ENCODE measurements at places on chromosomes 4 and X.
A peak's percentile ranks its signal among the peaks of the same experiment; 100 is the strongest.

- no peak for DNase-seq
These were observed 95.1 kb downstream of the TSPAN7 start for GRCh38 chrX:38656350-38656915.

DNA sequence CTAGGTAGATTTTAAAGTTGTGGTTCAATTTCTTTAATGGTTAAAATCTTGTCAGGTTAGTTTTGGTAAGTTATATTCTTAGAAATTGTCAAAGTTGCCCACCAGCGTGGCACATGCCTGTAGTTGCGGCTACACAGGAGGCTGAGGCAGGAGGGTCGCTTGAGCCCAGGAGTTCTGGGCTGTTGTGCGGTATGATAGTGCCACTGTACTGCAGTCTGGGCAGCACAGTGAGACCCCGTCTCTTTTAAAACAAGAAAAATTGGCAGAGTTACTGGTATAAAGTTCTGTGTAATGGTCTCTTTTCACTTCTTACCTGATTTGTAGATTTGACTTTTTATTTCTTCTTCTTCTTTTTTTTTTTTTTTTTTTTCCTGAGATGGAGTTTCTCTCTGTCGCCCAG is 64.4 kb downstream of the FAM193A start:
- no peak for DNase-seq

DNA sequence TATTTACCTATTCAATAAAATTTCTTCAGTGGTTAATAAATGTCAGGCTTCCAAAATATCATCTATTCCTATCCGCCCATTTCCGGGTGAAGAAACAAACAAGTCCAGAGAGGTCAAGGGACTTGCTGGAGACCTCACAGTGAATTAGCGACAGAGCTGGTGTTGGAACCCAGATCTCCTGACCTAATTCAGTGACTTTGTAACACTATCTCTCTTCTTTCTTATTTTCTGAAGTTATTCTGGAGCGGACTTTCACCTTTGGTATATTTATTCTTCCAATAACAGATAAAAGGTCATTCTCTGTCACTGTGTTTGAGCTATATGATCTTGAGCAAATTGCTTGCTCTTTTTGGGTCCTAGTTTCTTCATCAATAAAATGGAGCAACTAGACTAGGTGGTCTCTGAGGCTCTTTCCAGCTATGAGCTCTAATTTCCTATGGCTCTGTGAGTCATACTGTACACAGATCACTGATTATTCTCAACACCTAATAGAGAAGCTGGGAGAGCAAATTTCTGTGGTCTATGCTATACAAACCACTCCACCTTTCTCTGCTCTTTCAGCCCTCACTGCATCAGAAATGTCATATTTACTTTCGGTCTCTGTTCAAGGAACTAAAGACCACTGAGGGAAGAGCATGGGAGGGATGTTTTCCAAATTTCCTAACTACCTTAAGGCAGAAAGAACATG is 113.2 kb upstream of the IGSF1 start:
- DNase-seq: no peak

DNA sequence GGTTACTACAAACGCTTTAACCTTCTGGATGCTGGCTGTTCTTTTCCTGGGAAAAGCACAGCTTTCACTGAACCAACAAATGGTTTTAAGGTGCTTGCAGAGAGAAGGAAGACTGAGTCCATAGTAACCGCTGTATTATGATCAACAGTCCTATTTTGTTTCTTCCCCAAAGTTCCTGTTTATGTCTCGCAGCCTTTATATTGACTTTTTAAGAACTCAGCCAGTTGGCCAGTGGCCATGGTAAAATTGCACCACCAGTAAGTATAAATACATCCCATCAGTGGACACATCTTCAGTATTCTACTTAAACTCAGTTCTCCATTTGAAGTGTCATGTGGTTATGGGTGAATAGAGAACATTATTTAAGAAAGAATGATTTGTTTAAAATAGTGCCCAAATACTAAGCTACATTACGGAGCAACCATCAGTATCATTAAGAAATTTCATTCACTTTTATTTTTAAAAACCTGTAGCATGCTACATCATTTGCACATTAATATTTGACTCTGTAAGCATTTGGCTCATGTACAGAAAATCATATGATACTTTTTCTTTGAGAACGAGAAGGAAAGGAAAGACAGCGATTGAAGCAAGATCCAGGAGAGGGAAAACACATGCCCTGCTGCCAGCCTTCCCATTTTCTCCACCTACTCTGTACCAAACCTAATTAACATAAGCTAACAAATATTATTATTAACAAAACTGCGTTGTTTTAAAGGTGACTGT is 287.0 kb downstream of the ARHGAP24 start:
- DNase-seq: no peak

DNA sequence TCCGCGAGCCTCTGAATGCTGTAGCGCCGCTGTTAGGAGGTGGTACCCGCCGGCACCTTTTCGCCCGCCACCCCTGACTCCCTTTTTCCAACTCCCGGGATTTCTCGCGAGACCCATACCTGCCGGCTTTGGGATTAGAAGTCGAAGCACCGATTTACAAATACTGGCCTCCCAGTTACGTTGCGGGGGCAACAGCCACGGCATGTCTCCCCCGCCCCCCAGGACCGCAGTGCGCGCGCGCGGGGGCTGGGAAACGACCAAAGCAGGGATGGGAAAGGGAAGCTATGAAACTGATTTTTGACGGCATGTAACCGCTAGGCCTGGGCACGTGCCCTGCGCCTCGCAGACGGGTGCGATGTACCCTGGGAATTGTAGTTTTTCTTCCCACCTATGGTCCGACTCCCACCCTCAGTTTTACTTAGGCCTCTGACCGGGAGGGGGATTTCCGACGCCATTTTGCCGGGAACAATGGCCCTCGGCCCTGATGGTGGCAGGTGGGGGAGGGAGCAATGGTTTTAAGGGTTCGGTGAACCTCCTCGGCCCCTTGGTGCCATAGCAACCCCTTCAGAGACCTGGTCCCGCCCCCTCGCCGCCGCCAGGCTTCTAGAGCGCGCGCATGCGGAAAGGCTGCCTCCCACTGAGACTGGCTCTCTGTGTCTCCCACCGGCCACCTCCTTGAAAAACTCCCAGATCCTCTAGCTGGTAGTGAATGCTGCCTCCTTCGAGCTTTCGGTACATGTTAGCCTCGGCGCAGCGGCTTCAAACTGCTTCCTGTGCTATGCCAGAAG is 772 bp upstream of the WNK3 start:
- DNase-seq: peak; percentile 8

DNA sequence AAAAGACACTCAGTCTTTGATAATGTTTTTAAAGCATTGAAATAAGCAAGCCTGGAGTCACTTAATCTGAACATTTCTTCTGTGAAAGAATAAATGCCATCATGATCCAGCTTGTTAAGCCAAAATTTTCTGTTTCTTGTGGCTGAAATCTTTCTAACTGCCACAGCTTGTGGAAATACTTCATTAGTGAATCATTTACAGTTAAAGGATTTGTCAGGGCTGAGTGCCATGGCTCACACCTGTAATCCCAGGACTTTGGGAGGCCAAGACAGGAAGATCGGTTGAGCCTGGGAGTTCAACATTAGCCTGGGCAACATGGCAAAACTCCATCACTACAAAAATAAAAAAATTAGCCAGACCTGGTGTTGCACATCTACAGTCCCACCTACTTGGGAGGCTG is 93.3 kb upstream of the PDE5A start:
- DNase-seq: no peak

GRCh38 chrX:72479324-72480274 is 93.0 kb downstream of the HDAC8 start:
- no peak for DNase-seq

- peak; percentile 6 for DNase-seq
These were observed 32.6 kb downstream of the ABHD18 start for GRCh38 chr4:127997534-127998388.

- peak; percentile 2 for DNase-seq
These were observed 213.6 kb downstream of the CBLL2 start for GRCh38 chrX:22486296-22486695.

DNA sequence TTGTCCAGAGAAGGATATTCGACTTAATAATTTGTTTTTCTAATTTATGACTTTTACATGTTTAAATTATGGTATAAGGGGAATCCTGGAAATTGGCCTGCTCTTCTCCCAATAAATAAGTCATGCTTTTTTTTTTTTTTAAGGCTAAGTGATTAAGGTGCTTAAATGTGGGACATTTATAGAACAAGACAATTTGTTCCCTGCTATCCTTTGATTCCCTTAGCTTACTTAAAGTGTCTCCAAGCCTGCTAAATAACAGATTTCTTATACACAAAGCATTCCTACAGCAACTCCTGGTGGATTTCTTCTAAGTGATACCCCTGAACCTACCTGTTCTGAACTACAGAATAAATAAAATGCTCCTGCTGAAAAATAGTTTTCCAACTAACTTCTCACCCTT is 233.0 kb upstream of the UGT8 start:
- DNase-seq: no peak

DNA sequence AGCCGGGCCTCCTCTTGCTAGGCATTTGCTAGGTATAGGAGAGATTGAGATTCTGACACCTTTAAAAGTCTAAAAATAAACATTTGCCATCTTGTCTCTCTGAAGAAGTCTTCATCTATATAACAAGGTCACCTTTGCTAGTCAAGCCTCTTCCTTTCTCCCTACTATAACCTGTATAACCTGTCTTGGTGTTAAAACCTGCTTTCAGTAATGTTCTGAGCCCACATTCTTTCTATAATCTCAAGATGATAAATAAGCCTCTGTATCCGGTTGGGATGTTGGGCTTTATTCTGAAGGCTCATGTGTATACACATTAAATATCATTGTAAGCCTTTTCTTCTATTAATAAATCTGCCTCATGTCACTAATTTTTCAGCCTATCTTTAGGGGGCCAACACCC is 10.2 kb downstream of the ASIC5 start:
- DNase-seq: no peak

DNA sequence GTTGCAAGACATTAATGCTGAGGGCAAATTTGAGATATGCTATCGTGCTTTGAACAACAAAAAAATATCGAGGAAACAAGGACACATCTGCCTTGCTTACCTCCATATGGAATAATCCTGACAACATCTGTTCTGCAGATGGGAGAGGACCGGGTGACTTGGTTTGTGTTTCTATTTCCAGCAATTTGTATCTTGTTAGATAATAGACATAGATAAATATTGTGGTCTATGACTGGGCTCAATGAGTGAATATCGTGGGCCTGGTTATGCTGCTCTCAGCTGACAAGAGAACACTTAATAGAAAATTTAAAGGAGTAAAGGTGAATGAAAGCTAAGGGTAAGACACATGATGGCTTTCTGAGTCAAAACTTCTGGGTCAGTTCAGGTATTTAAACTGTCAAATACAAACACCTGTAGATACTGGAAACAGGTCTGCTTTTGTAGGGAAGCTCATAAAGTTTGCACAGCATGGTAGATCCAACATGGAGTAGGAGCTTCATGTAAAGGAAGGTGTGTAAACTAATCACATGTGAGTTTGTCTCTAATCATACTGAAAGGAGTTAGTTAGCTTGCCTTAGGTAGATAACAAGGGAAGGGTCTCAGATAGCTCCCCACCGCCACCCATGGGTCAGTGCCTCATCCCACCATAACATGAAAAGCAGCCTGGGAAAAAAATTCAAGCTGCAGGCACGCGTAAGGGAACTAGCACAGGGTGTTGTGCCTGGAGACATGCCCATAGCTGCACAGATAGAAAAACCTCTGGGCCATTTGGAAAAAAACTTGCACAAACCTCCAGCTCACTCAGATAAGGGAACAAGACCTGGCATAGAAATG is 904.1 kb upstream of the EPHA5 start:
- DNase-seq: peak; percentile 43

- DNase-seq: peak; percentile 36
These were observed 2.4 kb upstream of the SLIT2 start for GRCh38 chr4:20249333-20249732.

GRCh38 chr4:148116264-148116663 is 325.9 kb downstream of the NR3C2 start:
- peak; percentile 36 for DNase-seq

GRCh38 chrX:38038501-38038900 is 32.1 kb downstream of the SYTL5 start:
- no peak for DNase-seq

DNA sequence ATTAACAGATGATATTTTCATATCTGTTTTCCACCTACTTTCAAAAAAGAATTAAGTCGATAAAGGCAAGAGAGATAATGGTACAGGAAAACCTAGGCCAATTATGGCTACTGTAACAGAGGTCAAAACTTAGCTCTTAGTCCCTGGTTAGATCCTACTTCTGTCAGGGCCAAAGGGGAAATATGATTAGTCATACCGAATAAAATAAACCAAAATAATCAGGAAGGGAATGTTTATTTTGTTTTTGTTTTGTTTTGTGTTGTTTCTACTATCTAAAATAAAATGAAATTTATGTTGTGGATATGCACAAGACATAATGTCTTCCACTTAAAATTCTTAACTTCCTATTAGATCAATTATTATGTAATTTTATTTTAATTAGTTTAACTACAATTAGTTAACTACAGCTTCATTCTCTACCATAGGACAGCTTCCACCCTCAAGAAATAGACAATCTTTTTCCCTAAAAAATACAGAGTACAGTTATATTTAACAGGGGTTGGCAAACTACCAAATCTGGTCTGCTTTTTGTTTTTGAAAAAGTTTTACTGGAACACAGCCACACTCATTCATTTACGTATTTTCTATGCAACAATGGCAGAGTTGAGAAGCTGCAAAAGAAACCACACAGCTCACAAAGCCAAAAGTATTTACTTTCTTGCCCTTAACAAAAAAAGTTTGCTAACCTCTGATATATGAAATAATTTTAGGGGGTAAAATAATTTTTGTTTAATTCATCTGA is 25.4 kb downstream of the TMEM47 start:
- DNase-seq: no peak

- no peak for DNase-seq
These were observed 494.5 kb downstream of the BCOR start for GRCh38 chrX:39603230-39603629.

- DNase-seq: peak; percentile 35
These were observed 639.7 kb downstream of the TRIML1 start for GRCh38 chr4:188778905-188779304.

GRCh38 chr4:16048619-16049419 is 35.0 kb downstream of the PROM1 start:
- DNase-seq: no peak

DNA sequence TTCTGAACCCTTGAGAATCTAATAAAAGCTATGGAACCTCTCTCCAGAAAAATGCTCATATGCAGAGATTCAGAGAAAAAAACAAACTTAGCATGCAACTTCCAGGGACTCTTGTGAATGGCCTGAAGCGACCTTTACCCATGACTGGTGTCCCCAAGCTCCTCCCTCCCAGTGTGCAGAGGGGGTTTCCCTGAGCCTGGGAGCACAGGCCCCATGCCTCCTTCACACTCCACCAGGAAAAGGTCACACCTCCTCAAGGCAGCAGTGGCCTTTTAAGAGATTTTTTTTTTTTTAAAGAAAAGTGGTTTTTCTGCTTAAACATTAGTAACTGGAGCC is 13.3 kb upstream of the UBA6 start:
- no peak for DNase-seq

DNA sequence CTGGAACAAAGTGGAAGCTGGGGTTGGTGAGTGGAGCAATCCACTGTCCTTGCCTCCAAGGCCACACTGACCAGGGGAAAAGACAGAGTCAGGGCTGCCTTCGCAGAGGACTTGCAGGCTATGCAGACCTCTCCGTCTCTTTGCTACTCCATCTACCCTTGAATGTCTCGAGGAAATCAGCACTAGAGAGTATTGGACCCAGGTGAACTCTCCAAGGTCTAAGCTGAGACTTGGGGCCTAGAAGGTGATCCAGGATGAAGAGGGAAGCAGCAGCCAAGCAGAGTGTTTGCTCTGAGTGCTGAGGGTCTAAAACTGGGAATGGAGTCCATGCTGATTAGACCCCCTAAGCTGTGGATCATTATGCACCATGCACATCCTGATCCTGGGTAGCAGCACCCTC is 54.5 kb downstream of the ANXA3 start:
- DNase-seq: no peak

GRCh38 chrX:77564823-77565222 is 117.6 kb downstream of the FGF16 start:
- no peak for DNase-seq
